Mesendoderm (in vitro differentiated cells): ENCODE measurements at places on chromosomes 12 and 14.

- no peak for DNase-seq
These were observed 2.5 kb downstream of the LTBR start for GRCh38 chr12:6386491-6386890.

DNA sequence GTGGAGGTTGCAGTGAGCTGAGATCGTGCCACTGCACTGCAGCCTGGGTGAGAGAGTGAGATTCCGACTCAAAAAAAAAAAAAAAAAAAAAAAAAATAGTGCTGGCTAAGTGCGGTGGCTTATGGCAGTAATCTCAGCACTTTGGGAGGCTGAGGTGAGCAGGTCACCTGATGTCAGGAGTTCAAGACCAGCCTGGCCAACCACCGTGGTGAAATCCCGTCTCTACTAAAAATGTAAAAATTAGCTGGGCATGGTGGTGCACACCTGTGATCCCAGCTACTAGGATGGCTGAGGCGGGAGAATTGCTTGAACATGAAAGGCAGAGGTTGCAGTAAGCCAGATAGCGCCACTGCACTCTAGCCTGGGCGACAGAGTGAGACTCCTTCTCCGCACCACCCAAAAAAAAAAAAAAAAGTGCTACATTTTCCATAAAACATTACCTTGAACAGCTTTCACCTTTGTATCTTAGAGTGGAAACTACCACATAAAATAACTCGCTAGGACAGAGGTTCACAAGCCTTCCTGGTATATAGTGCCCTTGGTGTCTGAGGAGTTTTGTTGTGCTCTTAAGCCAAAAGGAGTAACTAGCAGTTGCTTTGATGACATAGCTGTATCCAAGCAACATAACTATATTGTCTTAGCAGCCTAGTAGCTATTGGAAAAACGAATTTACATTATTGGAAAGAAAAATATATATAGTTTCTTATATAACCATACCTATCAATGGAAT lies 11.1 kb downstream of the PTGES3 start:
- DNase-seq, result no peak

GRCh38 chr14:95462491-95462890 lies 54.0 kb downstream of the SYNE3 start:
- DNase-seq, result no peak

DNA sequence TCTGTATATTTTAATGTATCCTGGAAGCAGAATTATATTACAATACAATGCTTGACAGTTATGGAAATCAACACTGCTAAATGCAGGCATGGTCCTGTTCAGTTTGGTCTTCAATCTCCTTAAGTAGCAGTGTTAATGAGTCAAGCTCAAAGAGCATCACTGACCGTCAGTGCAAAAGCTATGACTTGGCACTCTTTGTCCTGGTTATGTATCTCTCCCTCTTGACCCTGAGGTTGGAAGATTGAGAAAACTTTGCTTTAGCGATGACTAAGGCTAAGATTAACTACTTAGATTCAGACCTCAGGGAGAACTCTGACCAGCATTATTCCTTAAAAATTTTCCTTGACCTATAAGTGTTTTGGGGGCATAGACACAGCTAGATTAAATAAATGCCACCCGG lies 10.9 kb downstream of the CLEC7A start:
- DNase-seq, result no peak

DNA sequence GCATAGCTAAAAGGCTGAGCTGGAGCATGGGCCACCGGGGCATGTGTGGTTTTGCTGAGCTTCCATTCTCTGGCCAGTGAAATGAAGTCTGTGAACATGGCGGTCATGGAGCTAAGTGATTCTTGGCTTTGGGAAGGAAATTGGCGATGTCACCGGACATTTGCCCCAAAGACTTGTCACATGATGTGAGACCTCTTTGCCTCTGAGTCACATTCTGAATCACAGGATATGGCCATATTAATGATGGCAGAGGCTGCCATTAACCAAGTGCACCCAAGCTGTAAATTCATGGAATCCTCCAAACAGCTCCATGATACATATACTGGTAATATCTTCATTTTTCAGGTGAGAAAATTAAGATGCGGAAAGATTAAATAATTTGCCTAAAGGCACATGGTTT lies 27.4 kb upstream of the BATF start:
- no peak for DNase-seq

- DNase-seq, result no peak
These were observed 102.2 kb downstream of the SSPN start for GRCh38 chr12:26297396-26298070.
